ENCODE measurements at places on chromosomes 5 and 9.

DNA sequence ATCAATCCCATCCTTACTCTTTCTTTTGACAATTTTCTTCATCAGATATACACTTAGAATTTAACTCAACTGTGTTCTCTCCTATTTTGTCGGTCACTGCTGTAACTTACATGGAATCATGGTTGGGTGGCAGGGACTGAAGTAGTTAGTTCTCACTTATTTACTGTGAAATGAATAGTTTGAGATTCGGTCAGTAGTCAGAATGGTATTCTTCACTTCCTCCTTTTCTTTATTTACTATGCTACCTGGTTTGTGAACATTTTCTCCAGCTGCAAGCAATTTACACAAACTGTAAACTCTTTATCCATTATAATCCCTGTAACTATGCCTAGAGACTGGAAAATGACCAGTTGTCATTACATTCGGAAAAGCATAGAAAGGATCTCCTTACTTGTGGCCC lies 41.5 kb upstream of the GDNF start:
- no peak for DNase-seq

DNA sequence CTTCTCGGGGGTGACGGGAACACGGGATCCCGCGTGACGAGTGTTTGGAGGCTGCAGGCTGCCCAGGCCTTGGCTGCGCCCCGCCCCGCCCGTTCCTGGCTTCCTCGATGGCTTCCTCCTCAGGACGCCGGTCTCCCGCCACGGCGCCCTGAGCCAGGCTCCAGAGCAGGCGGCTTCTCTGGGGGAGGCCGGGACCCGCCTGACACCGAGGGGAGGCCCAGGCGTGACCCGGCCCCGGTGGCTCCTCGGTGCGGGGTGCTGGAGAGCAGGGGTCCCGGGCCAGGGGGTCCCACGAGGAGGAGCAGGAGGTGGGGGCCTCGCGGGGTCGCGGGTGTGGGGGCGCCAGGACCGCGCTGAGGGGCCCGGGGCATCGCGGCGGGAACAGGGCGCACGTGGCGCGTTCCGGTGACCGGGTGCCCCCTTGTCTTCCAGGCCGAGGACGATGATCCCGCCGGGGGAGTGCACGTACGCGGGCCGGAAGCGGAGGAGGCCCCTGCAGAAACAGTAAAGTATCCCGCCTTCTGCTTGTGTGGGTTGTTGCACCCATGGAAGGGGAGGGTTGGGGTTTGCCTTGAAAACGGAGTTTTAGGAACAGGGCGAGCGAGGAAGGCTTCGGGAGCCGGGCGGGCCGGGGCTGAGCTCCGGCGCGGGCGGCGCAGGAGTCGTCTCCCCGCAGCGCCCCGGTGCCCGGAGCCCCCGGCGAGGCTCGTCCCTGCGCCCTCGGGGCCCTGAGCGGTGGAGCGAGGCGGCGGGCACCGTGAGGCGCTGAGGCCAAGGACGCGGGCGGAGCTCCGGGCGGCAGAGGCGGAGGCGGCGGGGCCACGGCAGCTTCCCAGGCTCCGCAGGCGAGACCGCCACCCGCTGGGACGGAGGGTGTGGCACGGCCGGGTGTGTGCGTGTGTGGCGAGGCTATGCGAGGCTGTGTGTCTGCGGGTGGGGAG lies 22.2 kb downstream of the AHRR start:
- peak; percentile 20 for DNase-seq

- no peak for DNase-seq
These were observed 6.0 kb upstream of the CCIN start for GRCh38 chr9:36163049-36163785.

DNA sequence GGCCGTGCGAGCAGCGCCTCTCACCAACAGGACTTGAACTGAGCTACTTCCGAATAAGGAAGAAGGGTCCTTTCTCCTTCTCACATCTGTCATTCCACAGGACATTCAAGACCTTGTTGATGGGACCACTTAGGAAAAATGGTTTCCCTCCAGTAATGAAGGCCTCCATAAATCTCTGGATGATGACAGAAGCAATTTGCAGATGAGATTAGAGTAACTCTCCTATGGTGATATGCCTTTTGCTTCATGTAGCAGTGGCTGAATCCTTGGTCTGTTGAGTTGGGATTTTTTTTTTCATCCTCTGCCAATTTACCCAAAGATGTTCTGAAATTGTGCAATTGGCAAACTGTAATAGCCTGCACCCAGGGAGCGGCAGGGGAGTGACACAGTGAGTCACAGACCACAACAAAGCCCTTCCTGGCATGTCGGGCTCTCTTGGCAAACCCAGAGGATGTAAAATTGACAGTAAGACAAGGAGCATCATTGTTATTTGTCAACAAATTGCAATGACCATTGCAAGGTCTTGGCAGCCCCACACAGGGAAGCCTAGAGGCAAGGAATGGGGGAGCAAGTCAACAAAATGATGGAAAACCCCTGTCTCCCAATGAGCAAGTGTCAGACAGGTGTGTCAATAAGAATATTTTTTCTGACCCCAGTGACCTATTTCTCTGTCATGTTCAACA lies 275.9 kb downstream of the ACTL7B start:
- peak; percentile 89 for DNase-seq

GRCh38 chr9:130770679-130771442 lies 64.2 kb upstream of the ABL1 start:
- peak; percentile 69 for DNase-seq

GRCh38 chr9:110443146-110443865 lies 105.6 kb upstream of the TXNDC8 start:
- DNase-seq, result peak; percentile 39

- no peak for DNase-seq
These were observed 13.8 kb upstream of the NKD2 start for GRCh38 chr5:994821-995220.

GRCh38 chr5:43769571-43770355 lies 166.8 kb downstream of the NNT start:
- no peak for DNase-seq

GRCh38 chr5:95901676-95902627 lies 59.7 kb downstream of the ELL2 start:
- peak; percentile 96 for DNase-seq

DNA sequence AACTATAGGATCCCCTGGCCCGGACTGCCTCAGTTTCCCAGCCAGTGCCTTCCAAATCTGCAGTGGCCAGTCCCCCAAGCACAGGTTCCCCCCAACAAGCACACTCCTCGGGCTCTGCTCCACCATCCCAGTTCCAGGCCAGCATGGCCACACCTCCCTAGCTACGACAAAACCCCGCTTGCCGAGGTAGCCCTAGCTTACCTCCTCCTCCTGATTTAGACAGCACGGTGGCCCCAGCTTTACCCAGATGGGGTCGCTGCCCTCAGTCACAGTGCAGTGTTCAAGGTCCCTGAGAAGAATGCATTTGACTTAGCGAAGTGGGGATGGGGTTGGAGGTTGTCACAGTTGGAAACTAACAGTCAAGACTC lies 40.8 kb upstream of the GARNL3 start:
- no peak for DNase-seq

DNA sequence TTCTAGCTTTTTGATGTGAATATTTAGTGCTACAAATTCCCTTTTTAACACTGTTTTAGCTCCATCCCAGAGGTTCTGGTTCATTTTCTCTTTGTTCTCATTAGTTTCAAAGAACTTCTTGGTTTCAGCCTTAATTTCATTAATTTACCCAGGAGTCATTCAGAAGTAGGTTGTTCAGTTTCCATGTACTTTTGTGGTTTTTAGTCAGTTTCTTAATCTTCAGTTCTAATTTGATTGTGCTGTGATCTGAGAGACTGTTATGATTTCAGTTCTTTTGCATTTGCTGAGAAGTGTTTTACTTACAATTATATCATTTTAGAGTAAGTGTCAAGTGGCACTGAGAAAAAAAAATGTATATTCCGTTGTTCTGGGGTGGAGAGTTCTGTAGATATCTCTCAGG lies 240.1 kb upstream of the RASA1 start:
- DNase-seq, result no peak

- peak; percentile 81 for DNase-seq
These were observed 5.1 kb upstream of the PTBP3 start for GRCh38 chr9:112338561-112338960.

- DNase-seq, result no peak
These were observed 59.7 kb downstream of the PSAT1 start for GRCh38 chr9:78356634-78357033.

DNA sequence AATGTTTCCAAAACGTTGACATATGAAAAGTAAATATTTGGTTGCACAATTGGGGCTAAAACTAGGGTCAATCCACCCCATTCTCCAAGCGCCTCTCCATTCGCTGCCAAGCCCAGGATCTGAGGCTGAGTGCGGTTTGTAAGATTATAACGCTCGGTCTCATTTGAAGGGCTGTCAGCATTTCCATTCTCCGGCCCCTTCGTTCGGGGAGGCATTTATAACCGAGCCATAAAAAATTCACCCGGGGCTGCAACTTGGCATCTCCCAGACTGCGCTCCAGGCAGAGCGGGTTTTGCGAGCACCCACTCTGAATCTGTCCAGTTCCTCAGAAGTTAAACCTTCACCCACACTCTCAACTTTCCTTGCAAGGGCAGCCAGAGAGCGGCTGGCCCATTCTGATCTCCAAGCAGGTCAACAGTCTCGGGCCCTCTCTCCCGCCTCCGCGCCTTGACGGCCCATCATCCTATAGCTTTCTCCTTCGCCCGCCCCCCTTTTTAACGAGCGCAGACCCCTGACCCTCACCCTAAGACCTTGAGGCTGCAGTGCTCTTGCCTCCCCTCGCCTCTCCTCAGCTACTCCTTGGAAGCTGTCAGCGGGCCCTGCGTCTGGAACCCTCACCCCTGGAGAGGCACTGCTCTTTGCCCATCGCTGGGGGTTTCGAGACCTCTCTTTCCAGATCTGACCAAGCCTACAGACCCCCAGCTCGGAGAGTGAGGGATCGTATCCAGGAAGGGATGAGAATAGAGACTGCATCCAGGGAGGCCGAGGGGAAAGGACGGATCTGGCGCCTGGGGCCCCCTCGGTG lies 1.1 kb downstream of the SLIT3 start:
- peak; percentile 6 for DNase-seq

- no peak for DNase-seq
These were observed 420.0 kb downstream of the SEMA5A start for GRCh38 chr5:9125852-9126251.

DNA sequence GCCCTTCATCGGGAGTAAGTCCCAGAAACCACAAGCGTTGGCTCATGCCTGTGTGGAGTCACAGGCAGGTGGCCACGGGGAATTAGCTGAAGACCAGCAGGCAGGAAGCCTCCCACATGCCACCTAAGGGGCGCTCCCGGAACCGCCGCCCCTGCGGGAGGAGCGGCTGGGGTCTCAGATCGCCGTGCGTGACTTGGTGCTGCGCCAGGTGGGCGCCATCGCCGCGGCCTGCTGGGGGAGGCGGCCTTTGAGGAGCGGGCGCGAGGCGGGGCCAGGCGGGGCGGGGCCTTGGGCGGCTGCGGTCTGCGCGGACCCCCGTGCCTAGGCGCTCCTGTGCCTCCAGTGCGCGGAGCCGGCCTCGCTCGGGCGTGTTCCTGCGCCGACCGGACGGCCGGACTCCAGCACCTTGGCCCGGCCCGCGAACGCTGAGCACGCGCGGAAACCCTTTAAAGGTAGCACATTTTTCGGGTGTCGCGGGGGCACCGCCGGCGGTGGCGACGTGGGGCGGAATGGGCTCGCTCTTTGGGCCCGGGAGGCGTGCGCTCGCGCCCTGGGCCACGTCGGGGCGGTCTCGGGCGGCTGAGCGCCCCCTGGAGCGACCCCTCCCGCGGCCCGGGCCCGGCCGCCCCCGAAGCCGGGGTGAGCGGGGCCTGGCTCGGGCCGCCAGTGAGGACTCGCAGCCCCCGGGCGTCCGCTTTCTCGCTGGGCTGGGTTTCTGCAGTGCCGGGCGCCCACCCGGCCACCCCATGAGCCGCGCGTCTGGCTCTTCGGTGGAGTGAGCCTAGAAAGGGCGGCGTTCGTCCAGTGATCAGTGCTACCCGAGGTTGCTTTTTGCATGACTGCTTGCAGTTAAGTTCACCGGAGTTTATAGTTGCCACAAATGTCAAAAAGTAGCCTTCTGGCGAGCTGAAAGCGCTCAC lies 24.5 kb downstream of the LECT2 start:
- DNase-seq, result no peak

DNA sequence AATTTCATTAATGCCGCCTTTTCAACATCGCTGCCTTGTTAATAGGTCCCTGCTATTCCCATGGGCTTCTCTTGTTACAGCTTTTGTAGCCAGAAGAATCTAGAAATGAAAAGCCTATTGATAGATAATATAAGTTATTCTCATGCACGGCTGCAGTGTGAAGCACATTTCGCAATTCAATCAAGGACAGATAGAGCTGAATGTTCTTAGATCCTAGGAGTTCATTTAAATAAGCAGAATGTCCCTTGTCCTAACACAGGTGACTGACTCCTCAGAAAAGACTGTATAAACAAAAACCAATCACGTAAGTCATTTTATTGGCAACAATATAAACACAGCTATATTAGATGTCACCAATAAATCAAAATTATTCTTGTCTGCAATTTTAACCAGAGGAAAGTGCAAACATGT lies 9.4 kb downstream of the GLIS3 start:
- no peak for DNase-seq

- peak; percentile 65 for DNase-seq
These were observed 148.0 kb downstream of the FGF1 start for GRCh38 chr5:142537938-142538337.

DNA sequence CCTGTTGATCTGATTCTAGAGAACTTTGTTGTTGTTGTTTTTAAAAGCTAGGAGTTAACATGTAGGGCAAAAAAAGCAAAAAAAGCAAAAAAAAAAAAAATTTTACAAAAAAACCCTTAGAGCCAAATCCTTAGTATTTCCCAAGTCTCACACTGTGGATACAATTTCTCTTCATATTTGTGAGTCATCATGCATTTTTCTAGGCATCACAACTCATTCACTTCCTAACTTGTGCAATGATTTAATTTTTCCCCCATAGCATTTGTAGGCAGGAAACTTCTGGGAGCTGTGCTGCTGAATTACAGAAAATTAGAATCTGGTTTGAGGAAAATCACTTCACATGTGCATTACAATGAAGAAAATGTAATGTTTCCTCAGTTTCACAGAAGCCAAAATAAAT lies 91.9 kb downstream of the MARCHF3 start:
- DNase-seq, result peak; percentile 86

- peak; percentile 35 for DNase-seq
These were observed 5.8 kb downstream of the TMEM268 start for GRCh38 chr9:114616684-114617520.

GRCh38 chr5:65625743-65626142 lies 916 bp downstream of the SHLD3 start:
- DNase-seq, result no peak

GRCh38 chr9:128421482-128421996 lies 882 bp downstream of the CERCAM start:
- DNase-seq, result no peak

DNA sequence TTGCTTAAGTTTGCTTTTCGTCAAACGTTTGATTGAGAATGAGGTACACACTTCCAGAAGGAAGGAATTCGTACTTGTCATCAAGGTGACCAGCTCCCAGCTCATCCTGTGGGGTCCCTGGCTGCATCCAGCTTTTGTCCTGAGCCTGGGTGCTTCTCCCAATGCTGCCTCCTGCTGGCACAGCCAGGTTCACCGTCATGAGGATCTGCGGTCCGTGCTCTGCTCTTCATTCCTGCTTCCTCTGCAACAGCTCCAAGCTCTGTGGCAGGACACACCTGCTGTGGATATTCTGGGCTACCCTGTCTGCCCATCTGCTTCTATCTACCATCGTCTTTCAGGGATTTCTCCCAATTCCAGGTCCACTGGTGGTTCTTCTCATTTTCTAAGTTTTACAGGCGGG lies 13.3 kb upstream of the UBE2QL1 start:
- peak; percentile 34 for DNase-seq

Data from bronchial epithelial cell (primary cell).